ENCODE measurements at places on chromosomes 13 and 19. TPM values are rescaled to one million over a fixed set of nuclear protein-coding genes. Genes with fewer than 3 reads are reported as not detected.
A peak's percentile ranks its signal among the peaks of the same experiment; 100 is the strongest.

Gene PLK5
- 0.09 TPM for total RNA-seq

Gene MATK
- 12.0 TPM for total RNA-seq

Gene TGFBR3L
- total RNA-seq = 0.19 TPM

Gene PCP2
- 1.9 TPM for total RNA-seq

Gene IRS2
- 1.4 TPM for total RNA-seq

Gene GPC6
- total RNA-seq = 6.9 TPM

Gene P2RY11
- 5.6 TPM for total RNA-seq

DNA sequence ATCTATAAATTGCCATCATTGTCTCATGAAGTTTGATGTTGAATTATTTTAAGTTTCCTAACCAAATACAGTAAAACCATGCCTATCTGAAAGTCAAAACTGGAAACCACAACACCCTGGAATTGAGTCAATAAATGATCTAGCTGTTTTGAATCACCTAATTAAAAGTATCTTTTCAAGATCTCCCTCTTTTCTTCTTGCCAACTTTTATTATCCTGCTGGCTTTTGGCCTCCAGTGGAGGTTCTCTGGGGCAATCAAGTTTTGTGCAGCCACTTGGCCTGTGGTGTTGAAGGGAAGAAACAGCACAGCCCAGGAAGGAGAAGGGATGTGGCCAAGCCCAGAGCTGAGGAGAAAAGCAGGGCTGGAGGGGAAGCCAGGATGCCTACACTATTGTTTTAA is 255.4 kb downstream of the COG6 start:
- H3K4me3 ChIP-seq = no peak overlapping the region
- DNase-seq = no peak
- H3K27ac ChIP-seq = no peak overlapping the region
- H3K27me3 ChIP-seq = no peaks in the 10 kb centered on the region
- no peaks in the 10 kb centered on the region for H3K36me3 ChIP-seq

DNA sequence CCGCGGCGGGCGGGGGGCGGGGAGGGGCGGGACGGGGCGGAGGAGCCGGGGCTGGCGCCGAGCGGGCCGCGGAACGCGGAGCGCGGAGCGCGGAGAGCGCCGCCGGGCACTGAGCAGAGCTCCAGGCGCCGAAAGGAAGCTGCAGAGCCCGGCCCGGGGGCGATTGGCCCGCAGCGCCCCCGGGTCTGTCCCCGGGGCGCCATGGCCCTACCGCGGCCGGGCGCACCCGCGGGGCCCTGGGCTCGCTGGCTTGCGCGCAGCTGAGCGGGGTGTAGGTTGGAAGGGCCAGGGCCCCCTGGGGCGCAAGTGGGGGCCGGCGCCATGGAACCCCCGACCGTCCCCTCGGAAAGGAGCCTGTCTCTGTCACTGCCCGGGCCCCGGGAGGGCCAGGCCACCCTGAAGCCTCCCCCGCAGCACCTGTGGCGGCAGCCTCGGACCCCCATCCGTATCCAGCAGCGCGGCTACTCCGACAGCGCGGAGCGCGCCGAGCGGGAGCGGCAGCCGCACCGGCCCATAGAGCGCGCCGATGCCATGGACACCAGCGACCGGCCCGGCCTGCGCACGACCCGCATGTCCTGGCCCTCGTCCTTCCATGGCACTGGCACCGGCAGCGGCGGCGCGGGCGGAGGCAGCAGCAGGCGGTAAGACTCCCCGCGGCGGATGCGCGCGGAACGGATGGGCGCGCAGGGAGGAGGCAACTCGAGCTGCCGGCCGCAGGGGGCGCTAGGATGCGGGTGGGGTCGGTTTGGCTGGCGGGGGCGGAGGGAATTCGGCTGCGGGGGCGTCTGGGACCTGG is at the start of gene PDE4A:
Gene PDE4A (plus strand): TSS at position 95 of the 796 bp plus-strand sequence. CDS start 227 bp downstream, at position 322.
- no peak within 1 kb of the TSS for H3K4me3 ChIP-seq
- peaks cover 23% of the 10 kb centered on the region for H3K4me1 ChIP-seq

GRCh38 chr13:41061914-41062837 is 867 bp downstream of the WBP4 start:
- no peaks in the 10 kb centered on the region for H3K27me3 ChIP-seq
- H3K27ac ChIP-seq = peak overlapping the region; percentile 96
- peaks cover 8% of the 10 kb centered on the region for H3K4me1 ChIP-seq
- H3K36me3 ChIP-seq = peaks cover 22% of the 10 kb centered on the region
- DNase-seq = no peak

GRCh38 chr13:30841154-30841553 is 64.9 kb upstream of the MEDAG start:
- no peaks in the 10 kb centered on the region for H3K4me1 ChIP-seq
- no peak overlapping the region for H3K27ac ChIP-seq
- DNase-seq = no peak
- H3K36me3 ChIP-seq = no peaks in the 10 kb centered on the region
- no peak overlapping the region for H3K4me3 ChIP-seq

DNA sequence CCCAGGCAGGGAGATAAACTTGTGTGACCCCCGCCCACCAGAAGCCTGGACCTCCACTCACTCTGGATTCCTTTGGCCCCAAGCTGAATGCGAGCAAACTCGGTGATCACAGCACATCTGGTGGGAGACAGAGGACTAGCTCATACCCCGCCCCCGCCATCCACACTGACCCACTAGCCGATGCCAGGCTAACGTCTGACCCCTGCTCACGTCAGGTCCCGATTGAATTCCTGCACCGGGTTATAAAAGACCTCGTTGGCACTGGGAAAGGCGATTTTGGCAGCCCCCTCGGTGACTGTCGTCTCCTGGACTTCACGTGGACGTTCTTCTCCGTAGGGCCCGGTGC is 631 bp downstream of the TRMT1 start:
- peak overlapping the region; percentile 88 for H3K4me3 ChIP-seq
- no peaks in the 10 kb centered on the region for H3K27me3 ChIP-seq
- peaks cover 7% of the 10 kb centered on the region for H3K36me3 ChIP-seq
- no peak for DNase-seq

Measured in thymus (tissue), 14 donors.